Activated T-helper 1 cell treated with anti-CD3 and anti-CD28 coated beads, Interleukin-2, amount 50 U/mL, for 16 hours (primary cell): ENCODE measurements at places on chromosomes 3 and 15.

DNA sequence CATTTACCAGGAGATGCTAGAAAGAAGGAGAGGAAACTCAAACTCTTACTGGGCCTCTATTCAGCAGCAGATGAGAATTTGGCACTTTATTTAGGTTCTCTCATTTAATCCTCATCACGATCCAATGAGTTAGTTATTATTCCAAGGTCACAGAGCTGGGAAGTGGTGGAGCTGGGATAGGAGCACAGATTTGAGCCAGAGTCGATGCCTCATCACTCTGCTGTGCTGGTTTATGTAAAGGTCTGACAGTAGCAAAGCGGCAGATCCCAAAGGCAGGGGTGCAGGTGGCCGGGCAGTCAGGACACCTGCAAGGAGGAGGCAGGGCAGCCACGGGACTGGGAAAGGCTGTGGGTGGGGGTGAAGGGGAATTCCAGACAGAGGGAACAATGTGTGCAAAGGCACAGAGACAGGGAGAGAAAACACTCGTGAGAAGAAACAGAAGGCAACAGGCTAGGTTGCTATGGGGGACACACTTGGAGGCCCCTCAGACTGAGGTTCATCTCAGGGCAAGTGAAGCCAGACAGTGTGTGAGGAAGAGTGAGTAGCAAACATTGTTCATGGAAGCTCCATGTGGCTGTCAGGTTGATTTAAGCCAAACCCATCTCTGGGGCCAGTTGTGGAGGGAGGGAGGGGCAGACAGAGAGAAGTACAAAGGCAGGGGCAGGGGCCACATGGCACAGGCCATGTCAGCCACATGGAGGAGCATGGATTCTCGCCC lies 26.8 kb downstream of the RAB6B start:
- DNase-seq = no peak

DNA sequence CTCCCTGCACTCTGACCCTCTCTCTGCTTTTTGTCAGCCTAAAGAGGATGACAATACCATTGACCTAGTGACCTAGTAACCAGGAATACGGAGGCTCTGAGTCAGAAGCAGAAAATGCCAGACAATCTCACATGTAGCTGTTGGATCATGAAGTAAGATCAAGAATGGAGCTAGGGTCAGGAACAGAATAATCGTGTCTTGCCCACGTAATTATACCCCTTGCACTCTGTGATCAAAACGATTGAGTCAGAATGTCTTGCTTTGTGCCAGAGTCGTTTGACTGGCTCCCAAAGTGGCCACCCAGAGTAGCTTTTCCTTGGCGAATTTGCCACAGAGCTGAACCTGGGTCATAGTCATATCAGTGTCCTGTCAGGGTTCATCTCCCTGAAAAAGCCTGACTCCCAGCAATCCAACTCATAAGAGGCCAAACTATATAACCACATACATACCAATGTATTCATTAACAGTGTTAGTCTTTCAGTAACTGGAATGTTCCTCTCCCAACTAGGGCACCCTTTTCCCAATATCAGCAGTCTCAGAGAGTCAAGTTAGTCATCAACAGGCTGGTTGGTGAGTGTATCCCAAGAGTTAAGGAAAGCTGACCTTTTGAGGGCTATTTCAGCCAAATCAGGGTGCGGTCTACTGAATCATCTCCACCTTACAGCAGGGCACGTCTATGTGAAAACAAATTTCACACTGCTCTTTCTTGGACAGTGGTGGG lies 5.0 kb upstream of the CDV3 start:
- no peak for DNase-seq

DNA sequence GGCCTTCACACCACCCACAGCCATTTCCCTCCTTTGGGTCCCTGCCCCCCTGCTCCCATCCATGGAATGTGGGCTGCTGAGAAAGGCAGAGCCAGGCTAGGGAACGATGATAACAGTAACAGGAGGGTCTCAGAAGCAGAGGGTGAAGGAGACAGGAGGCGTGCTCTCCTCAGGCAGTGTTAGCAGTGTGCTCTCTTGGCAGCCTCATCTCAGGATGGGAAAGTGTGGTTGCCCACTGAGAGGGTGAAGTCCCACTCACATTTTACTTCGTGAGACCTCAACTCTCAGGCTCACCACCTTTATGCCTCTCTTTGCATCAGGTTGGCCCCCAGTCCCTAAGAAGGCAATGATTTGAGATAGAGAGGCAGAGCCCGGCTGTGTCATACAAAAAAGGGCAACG lies 24.5 kb downstream of the TIGIT start:
- no peak for DNase-seq

DNA sequence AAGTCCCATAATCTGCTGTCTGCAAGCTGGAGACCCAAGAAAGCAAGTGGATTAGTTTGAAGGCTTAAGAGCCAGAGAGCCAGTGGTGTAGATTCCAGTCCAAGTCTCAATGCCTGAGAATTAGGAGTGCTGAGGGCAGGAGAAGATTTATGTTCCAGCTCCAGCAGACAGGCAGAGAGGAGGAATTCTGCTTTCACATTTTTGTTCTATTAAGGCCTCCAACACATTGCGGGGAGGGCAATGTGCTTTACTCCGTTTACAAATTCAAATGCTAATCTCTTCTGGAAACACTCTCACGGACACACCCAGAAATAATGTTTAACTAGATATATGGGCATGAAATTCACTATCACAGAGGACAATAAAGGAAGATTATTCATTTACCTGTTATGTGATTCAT lies 54.0 kb downstream of the DPH6 start:
- no peak for DNase-seq
